Foreskin keratinocyte (primary cell): ENCODE measurements at places on chromosomes 16 and 17. TPM values are rescaled to one million over a fixed set of nuclear protein-coding genes. Genes with fewer than 3 reads are reported as not detected.

- no peak for DNase-seq
Measured at GRCh38 chr16:58048494-58049231, 23.1 kb downstream of the MMP15 start.

DNA sequence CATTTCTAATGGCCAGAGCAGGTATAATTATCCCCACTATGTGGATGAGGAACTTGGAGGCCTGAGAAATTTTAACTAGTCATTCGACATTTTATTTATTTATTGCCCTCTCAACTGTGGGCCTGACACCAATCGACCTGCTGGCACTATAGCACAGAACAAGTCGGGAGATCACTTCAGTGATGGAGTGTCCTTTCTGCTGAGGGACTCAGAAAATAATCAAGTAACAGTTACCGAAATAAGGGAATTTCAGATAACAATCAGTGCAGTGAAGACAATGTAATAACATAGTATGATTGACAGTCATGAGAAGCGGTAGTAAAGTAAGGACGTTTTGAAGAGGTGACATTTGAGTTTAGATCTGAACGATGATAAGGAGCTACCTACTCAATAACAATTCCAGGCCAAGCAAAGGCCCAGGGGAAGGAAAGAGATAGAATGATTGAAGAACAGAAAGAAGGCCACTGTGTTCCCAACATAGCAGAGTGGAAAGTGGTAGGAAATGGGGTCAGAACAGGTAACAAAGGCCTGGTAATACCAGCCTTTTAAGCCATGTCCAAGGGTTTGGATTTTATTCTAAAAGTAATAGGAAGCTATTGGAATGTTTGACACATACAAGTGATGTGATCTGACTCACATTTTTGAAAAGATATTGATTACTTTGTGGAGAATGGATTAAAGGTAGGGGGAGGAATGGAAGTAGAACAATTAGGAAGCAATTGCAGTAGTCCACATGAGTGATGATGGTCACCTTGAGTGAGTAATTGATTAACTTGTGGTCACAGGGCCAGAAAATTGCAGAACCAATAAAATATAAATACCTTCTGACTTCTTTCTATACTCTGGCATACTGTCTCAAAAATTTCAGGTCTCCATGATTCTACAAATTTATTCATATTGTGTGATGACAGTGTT, 1.4 kb downstream of the STXBP4 start:
- no peak for DNase-seq

DNA sequence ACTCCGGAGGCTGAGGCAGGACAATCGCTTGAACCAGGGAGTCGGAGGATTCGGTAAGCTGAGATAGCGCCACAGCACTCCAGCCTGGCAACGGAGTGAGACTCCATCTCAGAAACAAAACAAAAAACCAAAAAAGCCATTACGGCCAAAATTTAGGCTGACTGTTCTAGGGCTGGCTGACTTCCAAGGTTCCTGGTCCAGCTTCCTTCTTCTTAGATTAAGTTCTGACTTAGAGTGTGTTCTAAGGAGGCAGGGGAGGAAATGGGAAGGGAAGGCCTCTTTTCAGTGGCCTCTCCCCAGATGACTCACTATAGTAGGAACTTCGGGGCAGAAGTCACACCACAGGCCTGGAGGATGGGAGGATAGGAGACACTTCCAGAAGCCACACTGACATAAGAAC, 27.7 kb upstream of the CLEC18B start:
- peak; percentile 92 for DNase-seq

- no peak for DNase-seq
Measured at GRCh38 chr17:48513097-48513496, 17.7 kb downstream of the HOXB1 start.

The FBXO47 gene
- not detected in 2 replicates for total RNA-seq

DNA sequence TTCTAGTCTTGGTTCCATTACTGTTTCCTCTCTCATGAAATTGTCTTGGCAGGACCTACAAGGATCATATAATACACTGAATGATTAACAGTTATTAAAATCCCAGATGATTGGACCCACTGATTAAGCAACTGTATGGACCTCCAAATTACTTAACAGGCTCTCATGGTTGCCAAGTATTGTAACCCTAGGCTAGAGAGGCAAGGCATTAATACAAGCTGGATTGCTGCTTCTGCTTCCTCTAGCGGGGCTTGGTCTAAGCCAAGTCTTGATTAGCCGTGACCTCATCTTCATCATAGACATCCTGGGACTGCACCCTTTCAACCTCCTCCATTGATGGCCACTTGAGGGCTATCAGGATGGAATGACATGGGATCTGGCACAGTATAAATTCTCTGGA, 46.9 kb downstream of the SYCE1L start:
- DNase-seq = no peak

DNA sequence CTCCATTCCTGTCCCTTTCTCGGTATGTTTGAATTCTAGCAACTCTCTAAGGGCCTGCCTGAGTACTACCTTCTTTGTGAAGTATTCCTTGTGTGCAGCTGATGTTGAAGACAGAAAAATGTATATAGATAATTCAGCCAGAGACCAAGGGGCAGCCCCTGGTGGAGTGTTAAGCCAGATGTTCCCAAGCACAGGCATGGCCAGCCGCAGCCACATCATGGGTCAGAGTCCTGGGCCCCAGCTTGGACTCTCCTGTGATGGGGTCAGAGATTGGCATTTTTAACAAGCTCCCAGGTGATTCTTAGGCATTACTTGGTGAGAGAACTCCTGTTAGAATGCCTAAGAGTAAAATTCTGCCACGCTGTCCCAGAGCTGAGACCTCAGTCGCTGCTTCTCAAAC, 100.8 kb downstream of the IRF8 start:
- DNase-seq = no peak

- DNase-seq = no peak
Measured at GRCh38 chr17:28317099-28317965, 1.7 kb upstream of the TMEM97 start.

DNA sequence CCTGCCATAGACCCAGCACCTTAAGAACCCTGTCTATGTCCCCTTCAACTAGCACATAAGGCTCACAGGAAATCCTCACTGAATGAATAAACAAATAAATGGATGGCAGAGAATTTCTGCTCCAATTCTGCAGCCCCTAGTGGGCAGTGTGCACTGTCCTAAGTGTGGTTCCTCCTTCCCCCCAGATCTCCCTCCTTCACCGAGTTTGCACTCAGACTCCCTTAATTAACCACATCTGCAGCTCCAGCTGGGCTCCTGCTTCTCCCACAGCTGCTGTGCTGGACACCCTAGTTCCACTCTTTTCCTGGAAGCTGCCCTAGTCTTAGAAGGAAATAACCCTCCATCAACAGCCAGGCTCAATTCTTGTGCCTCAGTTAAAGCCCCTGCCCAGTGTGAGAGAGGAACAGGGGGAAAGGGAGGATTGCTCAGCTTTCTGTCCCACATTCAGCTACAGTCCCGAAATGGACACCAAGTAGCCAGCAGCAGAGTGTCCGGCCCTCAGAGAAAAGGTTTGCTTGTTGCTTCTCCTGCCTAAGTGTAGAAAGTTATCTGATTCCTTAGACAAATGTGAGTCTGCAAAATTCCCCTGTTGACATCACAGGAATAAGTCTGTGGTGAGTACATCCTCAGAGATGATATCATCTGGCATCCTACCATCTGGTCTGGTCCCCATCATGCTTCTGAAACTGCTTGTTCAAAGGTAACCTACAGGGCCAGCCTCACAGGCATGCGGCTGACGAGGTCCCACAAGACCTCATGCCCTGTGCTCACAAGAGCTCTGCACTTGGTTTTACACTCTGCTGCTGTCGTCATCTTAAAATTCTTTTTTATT, 12.3 kb downstream of the LRRC3C start:
- peak; percentile 70 for DNase-seq

DNA sequence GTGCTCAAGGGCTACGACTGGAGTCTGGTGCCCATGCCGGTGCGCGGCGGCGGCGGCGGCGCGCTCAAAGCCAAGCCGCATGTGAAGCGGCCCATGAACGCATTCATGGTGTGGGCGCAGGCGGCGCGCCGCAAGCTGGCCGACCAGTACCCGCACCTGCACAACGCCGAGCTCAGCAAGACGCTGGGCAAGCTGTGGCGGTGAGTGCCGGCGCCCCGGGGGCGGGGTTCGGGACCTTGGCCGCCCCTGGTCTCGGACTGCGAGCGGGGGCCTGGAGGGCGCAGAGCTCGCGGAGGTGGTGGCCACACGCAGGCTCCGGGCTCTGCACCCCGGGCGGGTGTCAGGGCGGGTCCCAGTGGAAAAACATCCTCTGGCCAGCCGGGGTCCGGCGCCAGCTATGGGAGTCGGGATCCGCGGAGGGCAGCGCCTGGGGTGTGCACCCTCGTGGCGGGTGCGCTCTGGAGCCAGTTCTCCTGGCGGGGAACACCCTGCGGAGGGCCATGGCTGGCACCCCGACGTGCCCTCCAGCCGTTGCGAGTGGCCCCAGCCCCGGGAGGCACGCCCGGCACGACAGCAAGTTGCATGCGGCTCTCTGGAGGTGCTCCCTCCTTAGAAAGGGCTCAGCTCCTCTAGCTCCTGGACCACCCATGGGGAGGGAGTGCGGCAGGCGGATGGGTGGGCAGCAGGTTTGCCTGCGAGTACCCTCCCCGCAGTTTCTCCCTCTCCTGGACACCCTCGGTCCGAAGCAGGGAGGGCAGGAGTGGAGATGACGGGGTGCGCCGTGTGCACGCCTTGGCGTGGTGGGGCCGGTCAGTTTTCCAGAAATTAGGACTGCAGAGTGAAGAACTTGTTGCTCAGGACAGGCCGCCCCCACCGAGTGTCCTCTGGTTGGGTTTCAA, 824 bp downstream of the SOX8 start:
- peak; percentile 2 for DNase-seq

- no peak for DNase-seq
Measured at GRCh38 chr16:70777973-70778406, 23.0 kb downstream of the VAC14 start.

The CCL13 gene
- not detected in 2 replicates for total RNA-seq

The EPX gene
- not detected in 2 replicates for total RNA-seq

- DNase-seq = no peak
Measured at GRCh38 chr16:14576532-14576931, 53.5 kb downstream of the PARN start.

The ZNF205 gene
- 16.7 and 17.2 TPM in 2 replicates for total RNA-seq

GRCh38 chr17:75077496-75078283, 10.1 kb upstream of the SLC16A5 start:
- DNase-seq = no peak

The BOLA2B gene
- 165 and 184 TPM in 2 replicates for total RNA-seq

- DNase-seq = no peak
Measured at GRCh38 chr17:81846743-81847689, 12.2 kb upstream of the PPP1R27 start.

DNA sequence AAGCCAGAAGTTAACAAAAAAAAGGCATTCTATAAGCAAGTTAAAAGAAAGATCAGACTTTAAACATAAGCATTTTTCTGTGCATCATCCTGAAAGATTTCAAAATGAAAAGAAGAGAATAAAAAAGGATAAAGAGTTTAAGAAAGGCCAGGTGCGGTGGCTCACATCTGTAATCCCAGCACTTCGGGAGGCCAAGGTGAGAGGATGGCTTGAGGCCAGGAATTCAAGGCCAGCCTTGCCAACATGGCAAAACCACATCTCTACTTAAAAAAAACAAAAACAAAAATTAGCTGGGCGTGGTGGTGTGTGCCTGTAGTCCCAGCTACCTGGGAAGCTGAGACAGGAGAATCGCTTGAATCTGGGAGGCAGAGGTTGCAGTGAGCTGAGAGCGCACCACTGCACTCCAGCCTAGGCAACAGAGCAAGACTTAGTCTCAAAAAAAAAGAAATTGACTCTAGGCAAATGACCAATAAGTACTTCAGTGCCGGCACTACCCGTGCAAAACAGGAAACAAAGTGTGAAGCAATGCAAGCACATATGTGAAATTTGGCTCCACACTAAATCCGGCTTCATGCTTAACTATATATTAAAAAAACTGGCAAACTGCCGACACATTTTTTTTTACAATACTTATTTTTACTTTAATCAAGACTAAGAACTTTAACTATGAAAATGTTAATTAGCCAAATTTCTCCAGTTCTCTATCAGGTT, 83.2 kb upstream of the C17orf78 start:
- no peak for DNase-seq

GRCh38 chr17:77206158-77206956, 65.6 kb downstream of the SEC14L1 start:
- no peak for DNase-seq

The SLFN11 gene
- total RNA-seq = 2.4 and 4.7 TPM in 2 replicates

DNA sequence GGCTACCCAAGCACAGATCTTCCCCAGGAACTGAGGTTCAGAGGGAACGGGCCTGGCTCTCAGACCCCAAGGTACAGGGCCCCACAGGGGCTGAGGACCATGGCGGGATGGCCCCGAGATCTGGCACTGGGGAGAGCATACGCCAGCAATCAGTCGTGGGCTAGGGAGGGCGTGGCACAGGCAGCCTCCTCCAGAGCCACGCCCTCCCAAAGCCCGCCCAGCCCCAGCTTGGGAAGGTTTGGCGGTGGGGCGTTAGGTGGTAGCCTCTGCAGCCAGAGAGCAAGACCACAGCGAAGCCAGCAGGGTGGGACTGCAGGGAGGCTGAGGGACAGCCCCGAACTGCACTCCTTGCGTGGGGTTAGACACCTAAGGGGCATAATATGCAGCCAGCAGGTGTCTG, 11.6 kb downstream of the WNT9B start:
- no peak for DNase-seq

The ZC3H7A gene
- 49.6 and 50.8 TPM in 2 replicates for total RNA-seq
